ENCODE measurements at places on chromosomes 13 and 19.

- no peak for DNase-seq
These were observed 6.0 kb downstream of the SHFL start for GRCh38 chr19:10091895-10092641.

DNA sequence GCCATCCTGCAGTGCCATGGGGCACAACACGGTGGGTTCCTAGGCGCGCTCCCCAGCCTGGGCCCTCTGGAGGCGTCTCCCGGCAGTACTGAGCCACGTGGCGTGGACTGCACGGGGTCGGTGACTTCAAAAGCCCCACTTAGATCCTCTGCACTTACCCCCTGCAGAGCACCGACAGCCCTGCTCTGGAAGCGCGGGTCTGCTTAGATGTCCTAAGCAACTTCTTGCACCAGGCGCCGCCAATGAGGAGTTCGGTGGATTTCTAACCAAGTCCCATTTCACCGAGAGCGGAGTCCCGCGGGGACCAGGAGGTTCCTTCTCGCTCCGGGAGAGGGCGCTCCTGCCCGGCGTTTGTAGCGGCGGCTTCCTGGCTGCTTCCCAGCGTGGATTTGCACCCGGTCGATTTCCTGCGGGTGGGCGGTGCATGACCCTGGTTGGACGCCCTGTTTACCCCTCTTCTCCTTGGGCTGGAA lies 25.2 kb upstream of the ZNF845 start:
- DNase-seq: peak; percentile 4

- DNase-seq: no peak
These were observed 20.1 kb downstream of the ZNF763 start for GRCh38 chr19:11984986-11985385.

GRCh38 chr13:98461486-98462240 lies 115.2 kb downstream of the STK24 start:
- DNase-seq: no peak

DNA sequence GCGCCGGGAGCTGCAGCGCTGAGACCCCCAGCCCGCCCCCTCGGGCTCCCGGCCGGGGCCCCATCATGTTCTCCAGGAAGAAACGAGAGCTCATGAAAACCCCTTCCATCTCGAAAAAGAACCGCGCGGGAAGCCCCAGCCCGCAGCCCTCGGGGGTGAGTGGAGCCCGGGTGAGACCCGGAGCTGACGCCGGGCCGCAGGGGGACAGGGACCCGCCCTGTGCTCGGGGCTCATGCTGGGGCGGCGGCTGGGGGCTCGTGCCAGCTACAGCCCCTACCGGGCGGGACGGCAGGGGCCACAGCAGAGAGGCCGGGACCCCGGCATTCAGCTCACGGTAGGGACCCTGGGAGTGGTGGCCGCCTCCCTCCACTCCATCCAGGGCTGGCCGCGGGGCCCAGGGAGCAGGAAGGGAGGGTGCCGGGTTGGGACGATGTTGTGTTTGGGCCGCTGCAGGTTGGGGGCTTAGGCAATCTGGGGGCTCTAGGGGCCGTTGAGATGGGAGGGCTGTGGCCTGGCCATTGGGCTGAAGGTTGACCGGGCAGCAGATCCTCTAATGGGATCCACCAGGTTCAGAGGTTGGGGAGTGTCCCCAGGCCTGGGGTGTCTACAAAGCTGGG lies 482 bp downstream of the ARHGAP45 start:
- DNase-seq: no peak

DNA sequence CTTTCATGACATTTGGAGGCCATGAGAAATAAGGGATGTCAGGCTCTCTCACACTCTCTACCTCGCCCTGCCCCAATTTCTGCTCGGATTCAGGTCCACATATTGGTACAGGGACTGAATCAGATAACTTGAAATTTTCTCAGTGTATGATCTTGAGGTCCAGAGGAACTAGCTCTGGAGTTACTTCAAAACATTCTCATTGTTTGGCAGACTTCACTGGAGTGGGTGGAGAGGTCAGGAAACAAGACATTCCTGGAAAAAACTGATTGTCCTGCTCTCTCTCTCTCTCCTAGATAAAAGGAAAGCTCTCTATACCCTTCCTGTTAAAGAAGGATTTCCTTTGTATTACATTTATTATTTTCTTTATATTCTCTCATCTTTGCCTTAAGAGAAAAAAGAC lies 428.1 kb upstream of the DACH1 start:
- DNase-seq: no peak

GRCh38 chr19:49340069-49340864 lies 5.1 kb downstream of the CD37 start:
- no peak for DNase-seq

DNA sequence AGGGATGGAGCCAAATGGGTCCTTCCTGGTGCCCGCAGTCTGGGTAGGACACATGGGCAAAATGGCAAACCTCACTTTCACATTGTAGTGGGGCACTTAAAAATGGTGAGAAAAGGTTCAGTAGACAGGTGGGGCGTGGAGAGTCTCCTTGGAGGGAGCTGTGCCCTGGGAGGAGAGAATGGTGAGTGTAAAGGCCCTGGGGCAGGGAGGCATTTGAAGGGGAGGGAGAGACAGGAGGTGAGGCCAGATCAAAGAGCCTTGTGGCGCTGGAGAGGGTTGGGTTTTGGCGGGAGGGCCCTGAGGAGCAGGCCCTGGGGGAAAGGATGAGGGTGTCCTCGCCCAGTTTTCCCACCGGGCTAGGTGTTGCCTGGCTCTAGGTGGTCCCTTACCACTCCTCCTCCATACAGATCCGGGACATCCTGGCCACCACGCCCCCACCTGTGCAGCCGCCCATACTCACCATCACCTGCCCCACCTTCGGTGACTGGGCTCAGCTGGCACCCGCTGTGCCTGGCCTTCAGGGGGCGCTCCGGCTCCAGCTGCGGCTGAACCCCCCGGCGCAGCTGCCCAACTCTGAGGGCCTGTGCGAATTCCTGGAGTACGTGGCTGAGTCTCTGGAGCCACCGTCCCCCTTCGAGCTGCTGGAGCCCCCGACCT lies 6.3 kb downstream of the MAP1S start:
- DNase-seq: no peak

- no peak for DNase-seq
These were observed 438.6 kb downstream of the COG6 start for GRCh38 chr13:40094056-40094455.
